ENCODE measurements at places on chromosomes 3 and 15.

DNA sequence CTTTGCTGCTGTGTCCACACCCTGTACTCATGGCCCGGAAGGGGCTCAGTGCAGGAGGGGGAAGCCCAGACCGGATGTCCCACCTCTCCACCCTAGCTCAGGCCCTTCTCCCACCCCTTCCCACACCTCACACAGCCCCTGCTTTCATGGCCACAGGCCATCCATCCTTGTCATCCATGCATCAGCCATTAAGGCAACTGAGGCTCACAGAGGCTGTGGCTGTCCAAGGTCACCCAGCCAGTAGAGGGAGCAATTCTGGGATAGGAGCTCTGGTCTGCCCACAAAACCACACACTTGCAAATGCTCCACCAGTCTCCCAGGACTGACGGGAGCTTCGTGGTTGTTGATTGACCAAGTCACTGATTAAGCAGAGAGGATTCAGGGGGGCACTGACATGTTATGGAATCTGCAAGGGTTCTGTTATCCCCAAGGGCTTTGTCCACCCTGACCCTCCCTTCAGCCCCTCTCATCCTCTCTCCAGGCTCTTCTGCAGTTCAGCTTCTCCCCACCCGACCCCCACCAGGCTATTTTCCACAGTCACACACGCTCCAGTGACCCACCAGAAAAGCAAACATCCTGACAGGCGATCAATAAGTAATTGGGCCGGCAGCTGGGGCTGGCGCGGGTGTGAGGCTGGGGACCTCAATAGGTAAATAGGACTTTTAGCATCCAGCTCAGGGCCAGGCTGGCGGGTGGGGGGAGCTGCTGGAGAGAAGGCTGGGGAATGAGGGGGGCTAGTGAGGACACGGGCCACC lies 15.1 kb downstream of the LINGO1 start:
- no peak for DNase-seq

GRCh38 chr15:89740137-89740536 lies 10.9 kb downstream of the MESP1 start:
- DNase-seq: no peak

- DNase-seq: no peak
These were observed 27.9 kb downstream of the CYP8B1 start for GRCh38 chr3:42847731-42848130.

DNA sequence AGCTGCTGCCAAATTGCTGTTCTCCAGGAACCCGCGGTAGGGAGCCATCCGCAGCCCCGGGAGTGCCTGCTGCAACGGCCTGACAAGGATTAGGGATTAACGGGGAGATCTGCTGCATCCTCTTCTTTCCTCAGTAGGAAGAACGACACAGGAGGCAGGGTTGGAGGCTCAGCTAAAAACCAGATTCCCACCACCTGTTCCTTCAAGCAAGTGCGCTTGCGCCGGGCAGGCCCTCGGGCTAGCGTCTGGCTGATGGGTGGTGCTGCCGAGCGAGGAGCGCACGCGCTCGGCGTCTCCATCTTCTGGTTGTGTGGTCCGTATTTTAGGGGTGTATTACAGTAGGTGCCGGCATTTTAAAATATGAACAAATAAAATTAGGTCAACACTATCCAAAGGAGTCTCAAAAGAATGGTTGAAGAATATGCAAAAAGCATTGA lies 25.4 kb upstream of the SLC25A26 start:
- no peak for DNase-seq

GRCh38 chr15:79561982-79562381 lies 129.8 kb downstream of the MINAR1 start:
- no peak for DNase-seq

DNA sequence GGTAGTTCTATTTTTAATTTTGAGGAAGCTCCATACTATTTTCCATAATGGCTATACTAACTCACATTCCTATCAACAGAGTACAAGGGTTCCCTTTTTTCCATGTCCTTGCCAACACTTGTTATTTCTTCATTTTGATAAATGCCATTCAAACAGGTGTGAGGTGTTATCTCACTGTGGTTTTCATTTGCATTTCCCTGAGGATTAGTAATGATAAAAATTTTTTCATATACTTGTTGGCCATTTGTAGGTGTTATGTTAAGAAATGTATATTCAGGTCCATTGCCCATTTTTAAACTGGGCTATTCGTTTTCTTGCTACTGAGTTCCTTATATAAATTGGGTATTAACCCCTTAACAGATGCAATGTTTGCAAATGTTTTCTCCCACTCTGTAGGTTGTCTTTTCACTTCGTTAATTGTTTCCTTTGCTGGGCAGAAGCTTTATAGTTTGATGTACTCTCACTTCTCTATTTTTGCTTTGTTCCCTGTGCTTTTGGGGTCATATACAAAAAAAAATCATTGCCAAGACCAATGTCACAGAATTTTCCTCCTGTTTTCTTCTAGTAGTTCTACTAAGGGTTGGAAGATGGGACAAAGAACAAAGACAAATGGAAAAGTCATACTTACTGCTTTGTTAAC lies 11.0 kb upstream of the VPS39 start:
- no peak for DNase-seq
